Stimulated activated CD4-positive, alpha-beta T cell treated with anti-CD3 and anti-CD28 coated beads, Interleukin-1b, Interleukin-23, amount 100 ng/mL, for 1 hour (primary cell): ENCODE measurements at places on chromosomes 4 and X.

DNA sequence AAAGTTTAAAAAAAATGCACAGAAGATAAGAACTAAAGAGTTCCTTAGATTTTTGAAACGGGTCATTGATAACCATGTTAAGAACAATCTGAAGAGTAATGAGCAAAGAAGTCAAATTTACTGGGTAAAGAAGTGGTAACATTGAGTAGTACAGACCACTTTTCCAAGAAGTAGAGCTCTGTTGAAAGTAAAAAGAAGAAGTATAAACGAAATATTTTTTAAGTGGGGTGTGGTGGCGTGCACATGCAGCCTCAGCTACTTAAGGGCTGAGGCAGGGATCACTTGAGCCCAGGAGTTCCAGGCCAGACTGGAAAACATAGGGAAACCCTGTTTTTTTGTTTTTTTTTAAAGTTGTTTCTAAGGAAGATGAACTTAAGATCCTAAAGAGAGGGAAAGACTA, 68.5 kb downstream of the UBA6 start:
- DNase-seq, result no peak

DNA sequence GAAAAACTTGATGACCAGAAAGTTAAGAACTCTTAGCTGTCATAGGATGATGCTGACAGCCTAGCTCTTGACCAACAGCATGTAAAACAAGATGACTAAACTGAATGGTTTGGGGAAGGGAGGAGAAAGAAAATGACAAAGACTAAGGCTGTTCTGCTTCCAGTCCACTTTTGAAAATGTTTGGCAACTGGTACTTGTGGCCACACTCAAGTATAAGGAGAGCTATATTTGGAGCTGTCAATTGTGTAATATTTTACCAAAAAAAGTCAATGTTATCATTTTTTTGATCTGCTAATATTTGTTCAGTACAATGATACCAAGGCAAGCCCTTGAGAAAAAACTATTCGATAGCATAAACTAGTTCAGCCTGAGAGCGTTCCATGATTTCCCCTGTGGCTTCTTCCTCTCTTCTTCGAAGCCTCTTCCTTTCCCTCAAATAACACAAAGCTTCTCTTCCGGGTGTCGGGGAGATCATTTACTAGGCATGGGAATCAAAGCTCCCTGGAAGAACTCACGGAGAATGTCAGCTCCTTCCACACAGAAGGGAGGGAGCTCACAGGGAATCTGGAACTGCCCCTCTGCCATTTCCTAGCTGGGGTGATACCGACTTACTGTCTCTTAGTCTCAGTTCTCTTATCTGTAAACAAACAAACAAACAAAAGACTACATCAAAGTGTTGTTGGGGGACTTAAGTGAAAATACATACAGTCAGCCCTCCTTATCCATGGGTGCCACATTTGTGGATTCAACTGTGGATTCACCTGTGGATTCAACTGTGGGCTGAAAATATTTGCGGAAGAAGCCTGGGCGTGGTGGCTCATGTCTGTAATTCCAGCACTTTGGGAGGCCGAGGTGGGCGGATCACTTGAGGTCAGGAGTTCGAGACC, 82.6 kb downstream of the SCD5 start:
- DNase-seq, result no peak

DNA sequence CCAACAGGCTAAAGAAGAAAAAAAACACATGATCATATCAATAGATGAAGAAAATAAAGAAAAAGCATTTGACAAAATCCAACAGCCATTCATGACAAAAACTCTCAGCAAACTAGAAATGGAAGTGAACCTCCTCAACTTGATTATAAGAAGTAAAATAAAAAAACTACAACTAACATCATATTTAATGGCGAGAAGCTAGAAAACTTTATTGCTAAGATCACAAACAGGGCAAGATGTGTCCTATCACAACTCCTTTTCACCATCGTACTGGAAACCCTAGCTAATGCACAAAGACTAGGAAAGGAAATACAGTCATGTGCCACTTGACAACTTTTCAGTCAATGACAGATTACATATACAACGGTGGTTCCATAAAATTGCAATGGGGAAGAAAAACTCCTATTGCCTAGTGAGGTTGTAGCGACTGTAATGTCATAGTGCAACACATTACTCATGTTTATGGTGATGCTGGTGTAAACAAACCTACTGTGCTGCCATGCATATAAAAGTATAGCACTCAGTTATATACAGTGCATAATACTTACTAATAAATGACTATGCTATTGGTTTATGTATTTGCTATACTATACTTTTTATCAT, 12.1 kb upstream of the MANBA start:
- no peak for DNase-seq

DNA sequence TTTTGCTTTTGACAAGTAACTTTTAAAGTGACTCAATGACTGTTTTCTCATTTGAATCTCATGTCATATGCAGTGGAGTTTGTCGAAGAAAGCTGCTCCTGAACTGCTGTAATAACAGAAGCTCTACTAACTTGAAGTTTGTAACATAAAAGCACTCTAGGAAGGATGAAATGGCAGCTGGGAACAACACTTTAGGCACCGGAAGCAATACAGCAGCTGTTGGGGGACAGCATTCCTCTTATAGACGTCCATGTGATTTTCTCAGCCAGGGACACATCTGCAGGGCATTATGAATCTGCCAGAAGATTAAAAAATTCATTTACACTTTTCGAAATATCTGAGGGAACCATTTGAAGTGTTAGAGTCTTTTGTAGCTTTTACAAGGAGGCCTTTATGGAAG, 1035.8 kb downstream of the ADGRL3 start:
- no peak for DNase-seq

GRCh38 chr4:8472689-8473197, 32.2 kb downstream of the TRMT44 start:
- no peak for DNase-seq

GRCh38 chr4:26148927-26149326, 171.9 kb upstream of the RBPJ start:
- no peak for DNase-seq

GRCh38 chrX:19122641-19123009, 357 bp upstream of the ADGRG2 start:
- DNase-seq, result no peak

DNA sequence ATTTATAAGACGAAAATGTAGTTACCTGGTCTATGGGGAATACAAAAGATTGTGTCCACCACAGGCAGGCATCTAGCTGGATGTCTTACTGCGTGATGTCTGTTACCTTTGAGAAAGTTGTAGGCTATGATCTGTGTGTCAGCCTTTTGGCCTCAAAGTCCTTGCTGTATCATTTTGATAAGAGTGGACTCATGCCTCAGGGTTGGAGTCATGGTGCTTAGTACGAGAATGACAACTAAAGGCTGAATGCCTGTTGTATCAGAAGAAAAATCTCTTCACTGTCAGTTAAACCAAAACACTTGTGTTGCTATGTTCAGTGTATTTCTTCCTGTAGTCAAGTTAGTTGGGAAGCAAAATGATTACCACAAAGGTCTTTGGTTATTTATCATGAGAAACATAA, 226.2 kb downstream of the ARHGAP10 start:
- no peak for DNase-seq

GRCh38 chr4:4849106-4849505, 10.4 kb upstream of the MSX1 start:
- DNase-seq, result no peak

GRCh38 chr4:38368613-38369012, 295.4 kb upstream of the KLF3 start:
- no peak for DNase-seq

GRCh38 chr4:125266901-125267604, 47.7 kb upstream of the FAT4 start:
- DNase-seq, result no peak

DNA sequence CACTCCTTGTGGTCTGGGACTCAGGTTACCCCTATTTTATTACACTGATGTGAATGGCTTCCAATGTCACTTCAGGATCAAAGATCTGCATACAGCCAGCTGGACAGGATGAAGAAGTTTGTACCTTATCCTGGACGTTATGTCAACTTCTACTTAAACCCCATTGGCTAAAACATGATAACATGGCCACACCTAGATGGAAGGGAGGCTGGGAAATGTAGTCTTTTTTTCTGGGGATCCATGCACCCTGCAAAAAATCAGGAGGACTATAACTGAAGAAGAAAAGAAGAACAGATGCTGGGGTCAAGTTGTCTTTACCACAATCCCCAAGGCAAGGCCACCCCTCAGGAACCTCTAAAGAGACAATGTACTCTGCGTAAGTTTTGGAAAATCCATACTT, 459.2 kb downstream of the BCOR start:
- DNase-seq, result no peak

GRCh38 chr4:169311643-169312365, 41.0 kb upstream of the SH3RF1 start:
- DNase-seq, result no peak

- no peak for DNase-seq
These were observed 35.3 kb upstream of the DCX start for GRCh38 chrX:111447298-111447697.

DNA sequence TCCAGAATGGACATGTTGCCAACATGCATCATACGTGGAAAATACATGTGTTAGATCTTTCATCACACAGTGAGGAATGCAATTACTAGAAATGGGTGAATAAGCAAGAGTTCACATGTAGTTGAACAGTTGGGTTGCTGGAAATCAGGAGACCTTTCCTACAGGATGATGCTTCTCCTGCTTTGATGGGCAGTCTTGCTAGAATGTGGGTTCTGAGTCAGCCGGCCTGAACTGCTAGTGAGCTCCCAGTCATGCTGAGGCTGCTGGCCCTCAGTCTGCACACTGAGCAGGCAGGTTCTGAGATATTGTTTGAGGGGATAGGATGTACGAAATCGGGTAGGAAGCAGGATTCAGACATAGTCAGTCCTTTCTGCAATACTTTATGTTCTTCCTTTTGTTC, 20.2 kb downstream of the MSL3 start:
- no peak for DNase-seq

DNA sequence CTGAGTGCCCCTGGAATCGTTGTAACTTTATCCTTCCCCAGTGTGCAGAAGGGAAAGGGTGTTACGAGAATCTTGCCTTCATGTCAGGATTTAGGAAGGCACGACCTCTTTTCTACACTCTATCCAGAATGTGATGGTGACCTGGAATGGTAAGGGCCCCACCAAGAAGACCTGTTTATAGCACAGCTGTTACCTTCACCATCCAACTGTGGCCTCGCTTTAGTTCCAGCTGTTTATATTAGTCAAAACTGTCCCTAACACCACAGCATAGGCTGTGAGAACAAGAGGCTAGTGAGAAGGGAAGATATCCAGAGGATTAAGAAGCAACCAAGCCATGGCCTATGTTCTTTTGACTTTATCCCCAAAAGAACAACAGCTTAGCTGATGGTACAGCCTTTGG, 28.0 kb downstream of the ARX start:
- DNase-seq, result no peak

DNA sequence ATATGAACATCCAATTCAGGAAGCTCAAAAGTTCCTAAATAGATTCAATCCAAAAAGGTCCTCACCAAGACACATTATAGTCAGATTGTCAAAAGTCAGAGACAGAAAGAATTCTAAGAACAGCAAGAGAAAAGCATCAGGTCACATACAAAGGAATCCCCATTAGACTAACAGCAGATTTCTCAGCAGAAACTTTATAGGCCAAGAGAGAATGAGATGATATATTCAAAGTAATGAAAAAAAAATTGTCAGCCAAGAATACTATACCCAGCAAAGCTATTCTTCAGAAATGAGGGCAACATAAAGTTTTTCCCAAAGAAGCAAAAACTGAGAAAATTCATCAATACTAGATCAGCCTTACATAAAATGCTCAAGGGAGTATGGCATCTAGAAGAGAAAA, 106.6 kb upstream of the SH3RF1 start:
- no peak for DNase-seq

DNA sequence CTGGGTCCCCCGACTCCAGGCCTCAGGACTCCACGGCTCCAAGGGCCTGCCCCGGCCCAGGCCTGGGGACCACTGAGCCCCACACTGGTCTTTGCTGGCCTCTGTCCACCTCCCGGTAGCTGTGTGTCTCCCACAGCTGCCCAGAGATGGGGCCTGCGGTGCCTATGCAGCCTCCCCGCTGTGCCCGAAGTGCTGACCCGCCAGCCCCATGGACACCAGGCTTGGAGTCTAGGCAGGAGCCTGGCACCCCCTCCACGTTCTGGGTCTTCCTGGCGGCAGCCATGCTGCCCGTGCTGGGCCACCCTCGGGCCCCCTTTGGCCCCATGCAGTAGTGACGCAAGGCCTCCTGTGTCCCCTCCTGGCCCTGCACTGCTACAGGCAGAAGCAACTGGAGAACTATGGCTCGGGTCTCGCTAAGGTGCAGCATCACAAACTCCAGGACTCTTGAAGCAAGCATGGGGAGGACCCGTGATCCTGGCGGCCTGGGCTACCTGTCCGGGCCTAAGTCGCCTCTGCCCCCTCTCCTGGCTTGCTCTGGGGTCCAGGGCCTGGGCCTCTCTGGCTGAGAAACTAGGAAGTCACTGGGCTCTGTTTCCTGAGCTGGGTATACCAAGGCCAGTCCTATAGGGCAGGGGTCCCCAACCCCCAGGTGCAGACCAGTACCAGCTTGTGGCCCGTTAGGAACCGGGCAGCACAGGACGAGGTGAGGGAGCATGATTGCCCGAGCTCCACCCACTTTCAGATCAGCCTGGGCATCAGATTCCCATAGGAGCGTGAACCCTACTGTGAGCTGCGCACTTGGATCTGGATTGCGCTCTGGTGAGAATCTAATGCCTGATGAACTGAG, 917 bp downstream of the MYL5 start:
- no peak for DNase-seq

- no peak for DNase-seq
These were observed 174.9 kb downstream of the CHIC2 start for GRCh38 chr4:53889326-53890055.

GRCh38 chrX:48741834-48742233, 19.7 kb upstream of the GLOD5 start:
- no peak for DNase-seq

DNA sequence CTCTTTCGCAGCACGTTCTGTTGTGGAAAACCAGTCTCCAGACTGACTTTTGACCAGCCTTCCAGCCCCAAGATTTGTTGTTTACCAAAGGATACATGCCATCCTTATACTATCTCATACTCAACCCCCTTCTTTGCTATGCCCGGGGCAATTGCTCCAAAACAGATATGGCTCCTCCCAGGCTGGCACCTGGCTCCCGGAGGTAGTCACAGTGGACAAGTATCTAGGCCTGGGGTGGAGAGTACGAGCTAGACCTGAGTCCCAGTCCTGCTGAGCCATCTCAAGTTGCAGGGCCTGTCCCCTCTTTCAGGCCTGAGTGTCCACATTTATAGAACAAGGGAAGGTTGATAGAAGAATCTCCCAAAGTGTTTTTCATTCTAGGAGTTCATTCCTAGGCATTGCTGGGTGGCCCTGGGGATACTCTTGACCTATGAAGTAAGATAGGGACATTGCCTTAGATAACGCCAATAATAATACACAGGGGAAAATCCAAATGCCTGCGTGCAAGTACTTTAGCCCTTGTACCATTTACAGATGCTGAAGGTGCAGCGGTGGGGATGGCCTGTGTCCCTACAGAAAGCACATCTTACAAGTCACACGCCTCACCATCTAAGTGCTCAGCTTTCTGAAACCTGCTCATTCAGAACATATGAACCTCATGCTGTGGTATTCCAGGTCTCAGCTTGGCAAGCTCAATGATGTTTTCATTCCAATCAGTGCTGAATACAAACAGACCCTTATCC, 136.7 kb upstream of the MAMLD1 start:
- DNase-seq, result no peak
